ENCODE measurements at places on chromosomes 4 and X.

- DNase-seq, result no peak
Observed at GRCh38 chrX:31228415-31228832, 156.6 kb upstream of the FTHL17 start.

DNA sequence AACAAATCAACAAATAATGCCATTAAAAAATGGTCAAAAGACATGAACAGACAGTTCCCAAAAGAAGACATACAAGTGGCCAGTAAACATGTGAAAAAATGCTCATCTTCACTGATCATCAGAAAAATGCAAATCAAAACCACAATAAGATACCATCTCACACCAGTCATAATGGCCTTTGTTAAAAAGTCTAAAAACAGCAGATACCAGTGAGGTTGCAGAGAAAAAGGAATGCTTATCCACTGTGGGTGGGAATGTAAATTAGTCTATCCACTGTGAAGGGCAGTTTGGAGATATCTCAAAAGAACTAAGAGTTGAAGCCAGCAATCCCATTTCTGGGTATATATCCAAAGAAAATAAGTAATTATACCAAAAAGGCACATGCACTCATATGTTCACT lies 668.1 kb upstream of the CPEB2 start:
- no peak for DNase-seq

DNA sequence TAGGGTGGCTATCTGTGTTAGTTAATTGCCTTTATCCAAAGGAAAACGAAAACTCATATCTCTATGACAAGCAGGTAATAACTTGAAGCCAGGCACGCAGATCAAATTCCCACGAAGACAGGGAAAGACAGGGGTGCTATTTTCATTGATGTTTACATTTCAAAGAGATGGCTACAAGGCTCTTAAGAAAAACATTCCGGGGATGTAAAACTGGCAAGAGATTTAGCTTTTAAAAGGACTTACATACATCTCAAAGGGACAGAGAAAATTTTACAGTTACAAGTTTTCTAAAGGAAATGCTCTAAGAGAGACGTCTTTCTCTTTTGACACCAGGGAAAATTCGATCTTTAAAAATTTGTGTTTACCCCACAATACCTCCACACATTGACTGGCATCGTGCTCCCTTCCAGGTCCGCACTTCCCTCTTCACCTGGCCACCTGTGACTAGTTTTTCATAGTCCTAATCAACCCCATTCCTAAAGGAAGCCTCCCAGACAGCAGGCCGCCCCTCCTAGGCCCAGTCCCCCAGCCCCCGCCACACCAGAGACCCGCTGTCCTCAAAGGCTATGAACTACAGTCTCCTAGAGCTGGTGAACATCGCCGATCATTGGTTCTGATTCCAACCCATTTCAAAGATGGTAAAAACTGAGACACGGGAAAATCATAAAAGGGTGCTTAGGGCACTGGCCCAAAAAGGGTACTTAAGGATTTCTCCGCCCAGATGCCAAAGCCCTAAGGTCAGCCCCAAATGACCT lies 649 bp upstream of the ARAF start:
- DNase-seq, result no peak

DNA sequence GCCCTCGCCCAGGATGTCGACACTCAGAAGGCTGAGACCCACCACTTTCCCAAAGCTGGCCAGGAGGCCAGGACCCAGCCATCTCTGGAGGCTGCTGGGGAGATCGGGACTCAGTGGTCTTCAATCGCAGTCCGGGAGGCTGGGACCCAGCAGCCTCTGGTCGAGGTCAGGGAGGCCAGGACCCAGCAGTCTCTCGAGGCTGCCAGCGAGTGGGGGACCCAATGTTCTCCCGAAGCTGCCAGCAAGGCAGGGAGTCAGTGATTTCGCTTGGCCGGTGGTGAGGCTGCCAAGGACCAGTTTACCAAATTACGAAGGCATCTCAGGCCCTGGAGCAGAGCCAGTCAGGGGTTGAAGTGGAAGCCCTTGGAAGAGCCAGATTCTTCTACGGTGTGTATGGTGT lies 181.6 kb downstream of the NAF1 start:
- DNase-seq, result no peak

- no peak for DNase-seq
Observed at GRCh38 chrX:112545051-112545450, 134.7 kb downstream of the LHFPL1 start.

GRCh38 chr4:176052744-176053143 lies 12.9 kb upstream of the WDR17 start:
- DNase-seq, result no peak

DNA sequence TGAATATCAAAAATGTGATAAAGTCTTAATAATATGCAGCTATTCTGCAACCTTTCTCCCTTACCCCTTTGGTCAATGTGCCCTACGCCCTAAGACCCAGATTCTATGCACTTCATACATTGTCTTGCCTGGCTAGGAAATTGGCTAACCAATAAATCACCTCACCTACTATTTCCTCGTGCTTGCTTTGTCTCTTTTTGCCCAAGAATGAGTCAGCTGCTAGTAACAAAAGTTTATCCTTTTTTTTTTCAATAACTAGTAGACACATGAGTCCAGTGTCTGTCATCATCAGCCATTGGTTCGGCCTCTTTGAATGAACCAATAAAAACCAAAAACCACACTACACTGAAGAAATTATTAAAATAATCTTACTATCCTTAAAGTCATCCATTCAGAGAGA lies 387.1 kb downstream of the PPP3CA start:
- DNase-seq, result no peak

DNA sequence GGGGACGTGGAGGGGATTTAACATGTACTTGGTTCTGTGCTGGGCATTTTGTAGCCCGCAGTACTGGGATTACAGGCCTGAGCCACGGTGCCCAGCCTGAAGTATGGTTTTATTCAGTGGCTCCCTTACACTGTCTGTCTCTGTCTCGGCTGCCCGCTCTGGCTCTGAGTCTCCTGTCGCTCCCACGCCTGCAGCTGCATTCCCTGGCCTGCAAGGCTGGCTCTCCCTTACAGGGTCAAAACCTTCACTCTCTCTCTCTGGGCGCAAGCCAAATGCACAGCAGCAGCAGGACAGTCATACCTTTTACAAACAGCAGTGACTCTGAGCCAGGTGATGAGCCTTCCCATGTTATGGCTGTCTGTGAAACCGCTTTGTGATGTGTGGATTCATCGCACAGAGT lies 72.1 kb downstream of the HTRA3 start:
- no peak for DNase-seq

- DNase-seq, result no peak
Observed at GRCh38 chr4:17189401-17189720, 290.9 kb upstream of the LDB2 start.

DNA sequence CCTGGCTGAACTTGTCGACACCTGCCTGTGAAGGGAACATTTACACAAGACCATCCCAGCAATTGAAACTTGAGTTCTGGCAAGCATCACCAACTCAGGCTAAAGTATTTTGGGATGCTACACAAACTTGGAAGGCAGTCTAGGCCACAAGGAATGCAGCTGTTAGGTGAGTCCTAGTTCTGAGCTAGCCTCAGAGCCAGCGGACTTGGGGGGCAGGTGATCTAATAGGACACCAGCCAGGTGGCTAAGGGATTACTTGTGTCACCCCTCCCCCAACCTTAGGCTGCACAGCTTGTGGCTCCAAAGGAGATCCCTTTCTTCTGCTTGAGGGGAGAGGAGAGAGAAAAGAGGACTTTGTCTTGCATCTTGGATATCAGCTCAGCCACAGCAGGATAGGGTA lies 62.3 kb upstream of the DKK2 start:
- DNase-seq, result no peak

DNA sequence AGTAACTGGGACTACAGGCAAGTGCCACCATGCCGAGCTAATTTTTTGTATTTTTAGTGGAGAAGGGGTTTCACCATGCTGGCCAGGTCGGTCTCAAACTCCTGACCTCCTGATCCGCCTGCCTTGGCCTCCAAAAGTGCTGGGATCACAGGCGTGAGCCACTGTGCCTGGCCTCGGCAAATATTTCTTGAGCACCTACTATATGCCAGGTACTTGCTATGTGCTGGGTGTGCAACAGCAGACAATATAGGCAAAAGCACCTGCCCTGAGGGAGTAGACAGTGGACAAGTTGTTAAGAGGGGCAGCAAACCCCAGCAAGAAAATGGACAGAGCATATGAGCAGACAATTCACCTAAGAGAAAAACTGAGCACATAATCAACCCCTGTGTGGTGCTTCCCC lies 51.0 kb upstream of the CDKN2AIP start:
- DNase-seq, result no peak

- no peak for DNase-seq
Observed at GRCh38 chrX:24659106-24659505, 12.0 kb upstream of the PCYT1B start.

GRCh38 chr4:36327400-36327799 lies 46.0 kb downstream of the DTHD1 start:
- DNase-seq, result no peak

- no peak for DNase-seq
Observed at GRCh38 chrX:107154787-107155620, 36.4 kb upstream of the RBM41 start.

DNA sequence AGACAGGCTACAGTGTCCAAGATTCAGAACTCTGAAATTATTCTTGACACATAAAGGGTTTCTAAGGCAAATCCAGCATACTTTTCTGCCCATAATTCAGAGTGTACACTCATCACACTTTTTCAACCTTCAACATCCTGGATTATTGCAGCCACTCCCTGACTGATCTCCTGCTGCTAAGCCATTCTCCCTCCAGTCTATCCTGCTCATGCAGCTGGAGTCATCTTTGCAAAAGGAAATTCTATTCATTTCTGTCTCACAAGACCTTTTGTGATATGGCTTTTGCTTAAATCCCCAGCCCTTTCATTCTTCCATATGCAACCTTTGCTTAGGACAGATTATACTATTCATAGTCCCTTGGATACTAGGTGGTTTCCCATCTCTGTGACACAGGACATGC lies 236.1 kb upstream of the LDB2 start:
- no peak for DNase-seq
